ENCODE measurements at places on chromosomes 5 and 9.
A peak's percentile ranks its signal among the peaks of the same experiment; 100 is the strongest.

GRCh38 chr5:135710045-135710675 is 124.3 kb upstream of the SLC25A48 start:
- no peak for DNase-seq

DNA sequence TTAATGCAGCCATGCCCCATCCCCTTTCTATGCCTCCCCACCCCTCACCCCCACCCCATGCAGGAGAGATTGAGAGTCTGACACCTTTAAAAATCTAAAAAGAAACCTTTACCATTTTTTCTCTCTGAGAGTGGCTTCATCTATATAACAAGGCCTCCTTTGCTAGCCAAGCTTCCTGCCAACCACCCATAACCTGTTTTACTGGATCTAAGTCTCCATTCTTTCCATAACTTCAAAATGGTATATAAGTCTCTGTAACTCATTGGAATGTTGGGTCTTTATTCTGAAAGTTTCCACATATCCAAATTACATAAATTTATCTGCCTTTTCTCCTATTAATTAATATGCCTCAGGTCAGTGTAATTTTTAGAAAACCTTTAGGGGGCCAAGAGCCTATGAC is 1174.0 kb downstream of the MAT2B start:
- DNase-seq: no peak

DNA sequence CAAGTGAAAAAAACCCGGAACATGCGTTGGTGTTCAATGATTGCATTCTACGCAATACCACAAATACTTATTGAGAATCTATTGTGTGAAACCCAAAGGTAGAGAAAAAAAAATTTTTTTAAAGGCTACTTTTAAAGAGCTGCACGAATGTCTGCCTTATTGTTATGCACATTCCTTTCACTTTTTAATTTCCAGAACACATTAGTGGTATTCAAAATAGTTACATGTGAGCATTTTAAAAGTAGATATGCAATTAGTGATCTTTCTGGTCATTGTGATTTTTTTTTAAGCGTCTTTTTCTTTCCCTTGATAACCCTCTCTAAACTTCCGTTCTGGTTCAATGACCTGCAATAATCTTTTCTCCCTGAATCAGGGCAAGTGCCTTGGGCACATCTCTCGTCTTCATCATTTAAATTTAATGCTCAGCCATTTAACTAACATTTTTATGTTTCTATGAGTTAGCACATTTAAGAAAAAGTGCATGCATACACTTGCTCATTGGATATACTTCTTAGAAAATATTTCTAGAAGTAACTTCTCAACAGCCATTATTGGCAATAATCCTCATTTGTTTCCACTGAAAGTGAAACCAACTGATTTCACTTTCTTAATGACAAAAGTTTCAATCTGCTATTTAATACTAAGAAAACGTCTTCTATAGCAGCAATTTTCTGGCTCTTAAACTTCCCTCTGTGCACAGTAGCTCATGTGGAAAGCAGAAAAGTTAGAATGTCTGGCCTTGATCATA is 80.3 kb downstream of the CDH6 start:
- DNase-seq: no peak

- DNase-seq: peak; percentile 82
Measured at GRCh38 chr9:7656636-7657035, 142.9 kb downstream of the DMAC1 start.

DNA sequence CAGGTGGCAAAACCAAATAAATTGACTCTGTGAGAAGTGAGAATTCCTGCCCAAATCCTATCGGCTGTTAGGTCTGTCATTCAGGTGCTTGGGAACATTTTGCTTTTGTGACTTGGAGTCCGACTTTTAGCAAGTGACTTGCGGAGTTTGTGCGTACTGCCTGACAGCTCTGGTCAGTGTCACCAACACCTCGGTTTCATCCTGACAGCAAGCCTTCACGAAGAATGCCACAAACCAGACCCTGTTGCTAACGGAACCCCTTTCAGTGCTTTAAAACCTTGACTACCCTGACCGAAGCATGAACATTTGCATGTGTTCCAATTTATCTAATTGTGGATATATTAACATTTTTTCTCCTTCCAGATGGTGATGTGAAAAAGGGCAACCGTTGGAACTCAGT is 26.5 kb downstream of the LIX1 start:
- no peak for DNase-seq

DNA sequence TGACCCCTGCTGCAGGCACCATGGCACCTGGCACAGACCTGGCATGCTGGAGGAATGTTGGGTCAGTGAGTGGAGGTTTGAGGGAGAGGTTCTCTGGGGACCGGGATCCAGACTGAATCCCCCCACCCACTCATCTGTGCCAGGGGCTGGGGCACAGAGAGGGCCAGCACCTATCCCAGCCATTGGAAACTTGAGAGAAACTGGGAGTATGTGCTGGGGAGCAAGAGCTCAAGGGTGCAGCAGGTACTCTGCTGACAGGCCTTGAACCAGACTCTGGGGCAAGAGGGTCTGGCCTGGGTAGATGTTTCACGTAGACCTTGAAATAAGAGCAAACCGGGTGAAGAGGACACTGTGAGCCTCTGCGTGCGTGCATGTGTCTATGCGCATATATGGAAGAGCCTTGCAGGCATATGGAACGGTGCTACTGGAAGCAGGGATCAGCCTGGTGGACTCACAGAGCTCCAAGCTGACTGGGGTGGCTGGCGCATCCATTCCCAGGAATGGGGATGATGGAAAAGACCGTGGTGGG is 8.8 kb downstream of the FGF18 start:
- DNase-seq: no peak

GRCh38 chr5:24215114-24215513 is 429.7 kb downstream of the CDH10 start:
- DNase-seq: no peak

DNA sequence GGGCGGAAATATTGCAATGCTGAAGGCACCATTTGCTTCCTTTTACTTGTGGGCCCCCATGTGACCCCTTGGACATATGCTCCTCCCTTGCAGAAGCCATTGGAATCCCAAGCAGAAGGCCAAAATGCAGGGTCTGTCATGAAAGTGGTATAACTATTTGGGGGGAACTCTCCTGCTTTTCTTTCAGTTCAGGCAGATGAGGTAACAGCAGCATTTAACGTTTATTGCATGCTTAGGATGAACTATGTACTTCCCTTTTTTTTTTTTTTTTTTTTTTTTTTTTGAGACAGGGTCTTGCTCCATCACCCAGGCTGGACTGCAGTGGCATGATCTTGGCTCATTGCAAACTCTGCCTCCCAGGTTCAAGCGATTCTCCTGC is 7.8 kb downstream of the FOXI1 start:
- no peak for DNase-seq

GRCh38 chr9:107650321-107650720 is 160.8 kb upstream of the KLF4 start:
- no peak for DNase-seq

GRCh38 chr9:116243708-116244107 is 90.1 kb downstream of the PAPPA start:
- no peak for DNase-seq

GRCh38 chr9:69273161-69273560 is 51.9 kb upstream of the ENTREP1 start:
- DNase-seq: no peak

DNA sequence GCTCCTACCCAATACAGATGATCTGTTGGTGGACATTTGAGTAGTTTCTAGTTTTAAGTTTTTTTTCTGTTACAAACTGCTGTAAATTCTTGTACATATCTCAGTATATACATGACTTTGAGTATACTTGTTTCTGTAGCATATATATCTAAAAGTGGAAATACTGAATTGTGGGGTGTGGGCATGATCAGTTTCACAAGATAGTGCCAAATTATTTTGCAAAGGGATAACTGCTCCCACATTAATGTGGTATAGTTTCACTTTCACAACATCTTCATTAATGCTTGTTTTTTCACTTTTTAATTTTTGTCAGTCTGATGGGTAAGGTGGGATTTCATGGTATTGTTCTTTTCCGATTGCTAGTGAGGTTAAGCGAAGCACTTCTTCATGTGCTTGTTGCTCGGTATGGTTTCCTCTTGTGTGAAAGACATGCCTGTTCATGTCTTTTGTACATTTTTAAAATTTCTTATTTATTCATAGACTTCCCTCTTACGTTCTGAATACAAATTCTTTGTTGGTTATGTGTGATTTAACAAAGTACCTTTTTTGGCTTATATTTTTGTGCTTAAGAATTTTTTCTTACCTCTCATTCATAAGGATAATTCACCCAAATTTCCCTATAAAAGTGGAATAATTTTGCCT is 103.5 kb downstream of the CDC42SE2 start:
- DNase-seq: no peak

GRCh38 chr5:167816354-167816753 is 475.1 kb upstream of the WWC1 start:
- no peak for DNase-seq

- DNase-seq: no peak
Measured at GRCh38 chr5:56003679-56004078, 8.9 kb upstream of the IL6ST start.

GRCh38 chr5:3694819-3695218 is 99.2 kb downstream of the IRX1 start:
- DNase-seq: no peak

GRCh38 chr5:138640646-138641254 is 65.5 kb upstream of the HSPA9 start:
- DNase-seq: no peak

- no peak for DNase-seq
Measured at GRCh38 chr5:137735555-137736284, at the start of gene KLHL3. Gene KLHL3, minus strand, starts transcription at chr5:137736089. Its CDS starts 443 bp downstream, at chr5:137735646.

DNA sequence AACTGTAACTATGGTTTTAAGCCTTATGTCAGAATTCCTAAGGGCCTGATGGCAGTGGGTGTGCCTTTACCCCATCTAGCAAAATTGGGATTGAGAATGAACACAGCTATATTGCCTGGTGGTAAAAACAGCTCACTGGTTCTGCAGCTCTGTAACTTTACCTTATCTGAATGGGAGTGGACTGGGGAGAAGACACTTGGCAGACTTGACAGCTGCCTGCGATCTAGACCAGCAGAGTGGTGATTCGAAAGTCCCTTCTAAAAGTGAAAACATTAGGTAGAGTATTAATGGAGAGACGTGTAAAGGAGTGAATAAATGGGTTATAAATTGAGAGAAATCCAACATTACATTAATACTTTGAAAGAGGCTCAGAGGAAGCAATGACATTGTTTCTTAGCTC is 289.1 kb upstream of the EDIL3 start:
- no peak for DNase-seq

GRCh38 chr9:109861499-109861898 is 81.5 kb downstream of the PALM2AKAP2 start:
- DNase-seq: no peak

GRCh38 chr5:112681481-112681908 is 56.2 kb upstream of the APC start:
- DNase-seq: no peak

- DNase-seq: no peak
Measured at GRCh38 chr5:34914671-34915138, 599 bp downstream of the RAD1 start.
